ENCODE measurements at places on chromosomes 3 and 15.

DNA sequence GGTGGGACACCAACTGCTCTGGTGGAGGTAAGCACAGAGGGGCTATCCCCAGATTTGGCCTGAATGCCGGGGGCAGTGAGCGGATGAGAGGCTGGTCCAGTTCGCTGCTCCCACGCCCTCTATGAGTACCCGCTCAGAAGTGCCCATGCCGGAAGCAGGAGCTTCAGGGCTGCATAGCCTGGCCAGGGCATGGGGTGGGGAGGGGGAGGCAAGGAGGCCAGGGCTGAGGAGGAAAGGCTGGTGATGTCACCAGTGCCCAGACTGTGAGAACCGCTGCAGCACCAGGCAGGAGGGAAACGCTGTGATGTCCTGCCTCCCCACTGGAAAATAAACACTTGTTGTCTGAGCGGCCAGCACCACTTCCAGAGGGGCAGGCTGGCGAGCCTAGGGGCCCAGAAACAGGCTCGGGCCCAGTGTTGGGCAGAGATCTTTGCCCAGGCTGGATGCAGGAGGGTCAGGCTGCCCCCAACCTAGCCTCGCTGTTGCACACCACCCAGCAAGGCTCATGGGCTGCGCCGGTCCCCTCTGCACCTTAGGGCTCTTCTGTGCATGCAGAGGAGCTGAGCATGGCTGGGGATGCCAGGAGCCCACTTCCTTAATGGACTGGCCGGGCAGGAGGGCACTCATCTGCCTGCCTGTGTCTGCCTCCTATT lies 10.9 kb upstream of the DLL4 start:
- DNase-seq: no peak

GRCh38 chr3:124431331-124431994 lies 298.8 kb upstream of the UMPS start:
- DNase-seq: no peak

DNA sequence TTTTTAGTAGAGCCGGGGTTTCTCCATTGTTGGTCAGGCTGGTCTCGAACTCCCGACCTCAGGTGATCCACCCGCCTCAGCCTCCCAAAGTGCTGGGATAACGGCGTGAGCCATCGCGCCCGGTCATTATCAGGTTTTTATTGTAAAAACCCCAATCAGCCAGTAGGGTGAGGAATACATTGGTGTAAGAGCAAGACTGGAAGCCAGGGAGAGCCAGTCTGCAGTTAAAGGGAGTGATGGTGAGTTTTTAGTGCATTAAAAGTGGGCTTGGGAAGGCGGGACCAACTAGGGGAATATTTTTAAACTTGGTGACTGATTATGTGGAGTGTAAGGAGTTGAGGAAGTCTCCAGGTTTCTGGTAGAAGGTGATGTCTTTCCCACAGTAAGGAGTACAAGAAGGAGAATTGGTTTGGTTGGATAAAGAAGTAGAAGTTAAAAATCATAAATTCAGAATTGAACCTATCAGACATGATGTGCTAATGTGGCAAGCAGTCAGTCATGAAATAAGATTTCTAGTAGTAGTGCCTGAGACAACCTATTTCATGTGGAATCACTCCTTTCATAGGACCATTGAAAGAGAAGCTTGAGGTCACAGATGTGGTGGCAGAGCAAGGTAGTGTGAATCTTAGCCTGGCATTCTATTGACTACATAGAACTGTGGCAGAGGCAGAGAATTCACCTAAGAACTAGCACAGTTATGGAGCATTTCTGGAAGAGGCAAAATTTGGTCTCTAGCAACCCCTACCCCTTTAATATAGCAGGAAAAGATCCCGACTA lies 2.4 kb upstream of the DCBLD2 start:
- DNase-seq: no peak

- no peak for DNase-seq
Measured at GRCh38 chr15:38441130-38441519, 12.8 kb upstream of the FAM98B start.

DNA sequence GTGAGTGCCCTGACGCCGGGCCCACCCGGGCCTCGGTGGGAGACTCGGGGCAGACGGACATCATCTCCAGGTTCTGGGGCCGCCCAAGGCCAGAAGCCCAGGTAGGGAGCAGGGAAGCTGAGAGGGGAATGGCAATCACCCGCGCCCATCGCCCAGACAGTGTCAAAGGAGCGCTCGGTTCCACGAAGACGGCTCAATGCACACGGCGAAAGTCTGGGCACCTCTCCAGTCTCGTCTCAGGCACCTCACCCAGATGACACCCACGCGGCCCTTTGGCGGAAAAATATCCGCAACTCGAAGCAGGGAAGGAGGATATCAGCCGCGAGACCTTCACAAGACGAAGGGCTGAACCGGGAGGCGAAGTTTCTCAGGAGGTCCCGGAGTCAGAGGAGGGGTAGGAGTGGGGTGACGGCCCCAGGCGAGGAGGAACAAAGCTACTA lies 916 bp downstream of the IL17RD start:
- DNase-seq: no peak

GRCh38 chr3:126153695-126154360 lies 26.6 kb downstream of the ALDH1L1 start:
- no peak for DNase-seq
